ENCODE measurements at places on chromosomes 7 and 10.

GRCh38 chr7:95527776-95528250 lies 42.1 kb downstream of the ASB4 start:
- no peak for DNase-seq

GRCh38 chr7:17269341-17270221 lies 28.9 kb upstream of the AHR start:
- no peak for DNase-seq

- DNase-seq = no peak
Observed at GRCh38 chr10:32253276-32253675, 93.7 kb downstream of the EPC1 start.

DNA sequence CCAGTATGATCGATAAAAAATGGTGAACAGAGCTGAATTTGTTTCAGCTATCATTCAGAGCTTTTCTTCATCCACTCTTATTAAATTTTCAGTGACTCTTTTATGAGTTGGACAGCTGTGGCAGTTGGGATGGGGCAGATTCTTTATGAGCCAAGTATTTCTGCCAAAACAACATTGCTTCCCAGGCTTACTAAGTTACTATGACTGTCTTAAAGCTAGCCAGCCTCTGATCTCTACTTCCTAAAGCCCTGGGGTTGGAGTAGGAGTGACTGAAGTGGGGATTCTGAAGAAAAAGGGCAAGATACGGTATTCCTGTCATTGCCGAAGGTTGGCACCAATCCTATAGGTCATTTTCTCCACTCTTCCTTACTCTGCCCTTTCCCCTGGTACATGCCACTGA lies 12.7 kb downstream of the RPP30 start:
- DNase-seq = no peak

GRCh38 chr10:102405108-102405571 lies 9.6 kb downstream of the NFKB2 start:
- no peak for DNase-seq

DNA sequence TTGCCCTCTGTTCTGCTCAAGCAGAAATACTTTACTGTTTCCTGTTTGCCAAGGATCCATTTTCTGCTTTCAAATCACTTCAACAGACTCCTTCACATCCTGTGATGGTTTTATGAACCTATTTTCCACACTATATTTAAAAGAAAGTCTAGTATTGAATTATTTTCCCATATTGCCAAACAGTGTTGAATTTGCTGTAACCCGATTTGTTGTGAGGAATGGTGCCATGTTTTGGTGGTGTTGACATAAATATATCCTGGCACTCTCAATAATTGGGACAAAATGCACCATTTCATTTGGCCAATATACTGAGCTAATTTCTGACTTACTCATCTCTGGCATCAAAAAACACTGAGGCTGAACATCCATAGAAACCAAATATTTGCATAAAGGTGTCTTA lies 615.4 kb upstream of the SEMA3D start:
- no peak for DNase-seq

- no peak for DNase-seq
Observed at GRCh38 chr10:113899952-113900598, 45.6 kb downstream of the NHLRC2 start.

DNA sequence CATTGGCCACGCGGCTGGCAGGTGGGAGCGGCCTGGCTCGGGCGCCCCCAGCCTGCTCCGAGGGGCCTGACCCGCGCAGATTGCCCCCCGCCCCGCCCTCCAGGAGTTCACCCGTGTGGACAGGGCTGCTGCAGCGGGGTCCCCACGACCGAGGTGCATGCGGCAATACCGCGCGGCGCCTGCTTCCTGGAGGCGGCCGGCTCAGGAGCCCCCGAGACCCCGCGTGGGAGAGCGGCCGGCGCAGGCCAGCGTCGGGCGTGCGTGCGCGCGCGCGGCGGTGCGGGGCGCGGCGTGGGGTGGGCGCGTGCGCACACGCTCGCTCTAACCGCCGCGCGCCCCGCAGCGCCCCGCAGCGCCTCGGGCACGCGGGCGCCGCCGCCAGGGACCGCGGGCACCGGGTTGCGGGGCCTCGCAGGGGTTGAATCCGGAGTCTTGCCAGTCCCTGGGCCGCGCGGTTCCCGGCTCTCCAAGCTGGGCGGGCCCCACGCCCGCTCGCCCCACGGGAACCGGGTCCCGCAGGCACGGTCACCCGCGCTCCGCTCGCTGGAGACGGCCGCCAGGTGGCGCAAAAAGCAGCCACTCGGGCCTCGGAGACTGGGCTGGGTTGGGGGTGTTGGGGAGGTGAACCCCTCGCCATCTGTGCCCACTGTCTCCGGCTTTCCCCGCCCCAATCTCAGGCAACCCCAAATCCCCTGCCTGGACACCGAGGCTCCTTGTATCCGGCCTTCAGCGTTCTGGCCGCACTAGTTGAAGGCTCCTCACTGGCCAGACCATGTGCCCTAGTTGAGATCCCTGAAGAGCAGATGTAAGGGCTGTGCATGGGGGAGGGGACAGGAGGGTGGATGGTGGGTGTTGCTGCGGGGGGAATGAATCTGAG lies 1.3 kb upstream of the ACHE start:
- DNase-seq = peak; percentile 17

- no peak for DNase-seq
Observed at GRCh38 chr7:116771640-116772039, 90.7 kb upstream of the CAPZA2 start.

DNA sequence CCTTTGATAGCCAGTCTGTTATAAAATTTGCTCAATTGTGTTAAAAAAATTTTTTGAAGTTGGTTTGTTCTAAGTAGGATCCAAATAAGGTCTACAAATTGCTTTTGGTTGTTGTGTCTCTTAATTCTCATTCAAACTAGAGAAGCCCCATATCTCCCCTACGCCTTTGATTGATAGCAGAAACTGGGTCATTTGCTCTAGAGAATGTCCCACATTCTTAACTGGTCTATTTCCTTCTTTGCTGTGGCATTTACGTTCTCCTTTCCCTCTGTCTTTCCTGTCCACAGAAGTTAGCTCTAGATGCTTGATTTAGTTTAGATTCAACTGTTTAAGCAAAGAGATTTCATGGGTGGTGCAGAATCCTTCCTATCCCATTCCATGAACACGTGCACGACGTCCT lies 174.6 kb upstream of the SVIL start:
- no peak for DNase-seq

DNA sequence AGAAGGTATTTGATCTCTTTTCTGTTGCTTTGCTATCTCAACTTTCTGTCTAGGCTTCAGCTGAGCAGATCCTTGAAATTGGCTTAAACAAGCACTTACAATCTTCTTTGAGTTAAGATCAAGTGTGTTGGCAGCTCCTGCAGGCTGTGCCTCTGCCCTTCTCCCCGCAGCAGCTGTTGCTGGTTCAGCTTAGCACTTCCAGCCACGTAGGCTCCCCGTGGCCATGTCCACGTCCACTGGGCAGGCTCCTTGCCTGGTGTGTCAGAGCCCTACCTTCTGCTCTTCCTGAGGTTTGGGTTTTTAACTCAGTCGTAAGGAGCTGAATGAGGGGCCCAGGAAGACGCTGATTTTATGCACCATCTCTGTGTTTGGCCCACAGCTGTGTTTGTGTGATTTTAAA lies 47.2 kb downstream of the CAMK1D start:
- DNase-seq = no peak

- DNase-seq = no peak
Observed at GRCh38 chr10:31618541-31619291, 299.7 kb downstream of the ZEB1 start.

GRCh38 chr7:157136372-157136771 lies 2.4 kb upstream of the UBE3C start:
- DNase-seq = no peak

- DNase-seq = no peak
Observed at GRCh38 chr7:44099669-44100068, 4.5 kb upstream of the AEBP1 start.

DNA sequence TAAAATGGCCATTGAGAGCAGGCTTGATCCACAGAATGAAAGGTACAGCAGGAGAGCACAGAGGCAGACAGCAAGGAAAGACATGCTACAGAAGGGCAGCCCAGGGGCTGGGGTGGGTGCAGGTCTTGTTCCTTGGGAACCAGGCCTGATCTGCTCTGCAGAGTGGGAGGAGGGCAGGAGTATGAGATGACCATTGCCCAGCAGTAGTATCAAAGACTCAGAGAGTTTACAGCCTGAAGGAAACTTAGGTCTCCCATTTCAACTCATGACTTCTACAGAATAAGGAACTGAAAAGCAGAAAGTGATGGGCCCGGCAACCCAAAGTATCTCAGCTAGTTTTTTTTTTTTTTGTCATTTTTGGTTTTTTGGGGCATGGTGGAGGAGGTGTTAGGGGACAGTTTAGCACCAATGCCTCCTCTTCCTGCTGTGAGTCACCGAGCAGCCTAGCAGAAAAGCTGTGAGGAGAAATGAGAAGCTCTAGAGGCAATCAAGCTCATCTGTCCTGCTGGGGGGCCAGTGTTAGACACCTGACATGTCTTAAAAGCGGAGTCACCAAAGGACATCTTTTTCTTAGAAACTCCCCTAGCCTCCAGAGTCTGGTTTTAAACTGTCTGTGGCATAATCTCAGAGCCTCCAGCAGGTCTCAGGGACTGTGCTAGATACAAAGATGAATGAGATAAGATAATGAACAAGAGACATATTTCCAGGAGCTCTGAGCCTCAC lies 34.3 kb upstream of the HERPUD2 start:
- DNase-seq = no peak

- DNase-seq = no peak
Observed at GRCh38 chr7:156731651-156732050, 91.1 kb downstream of the RNF32 start.
